ENCODE measurements at places on chromosomes 6 and 20. TPM values are rescaled to one million over a fixed set of nuclear protein-coding genes. Genes with fewer than 3 reads are reported as not detected.

The BMP5 gene
- not detected for polyA plus RNA-seq

The LAMA4 gene
- polyA plus RNA-seq = 7.8 TPM

The PRSS35 gene
- 8.2 TPM for polyA plus RNA-seq

The KHDC1L gene
- not detected for polyA plus RNA-seq

The RAMACL gene
- polyA plus RNA-seq = not detected

The SYNE1 gene
- polyA plus RNA-seq = 118 TPM

The HCK gene
- polyA plus RNA-seq = 4.0 TPM

The FAM209A gene
- not detected for polyA plus RNA-seq

The TBCC gene
- 33.1 TPM for polyA plus RNA-seq

The ADGRF1 gene
- polyA plus RNA-seq = not detected

The ANKRD66 gene
- polyA plus RNA-seq = not detected

The UQCC2 gene
- polyA plus RNA-seq = 14.7 TPM

The ANKRD6 gene
- polyA plus RNA-seq = 26.8 TPM

The EPPIN gene
- polyA plus RNA-seq = not detected

The FKBP5 gene
- 79.2 TPM for polyA plus RNA-seq

The COL11A2 gene
- 0.13 TPM for polyA plus RNA-seq

The SRF gene
- 41.4 TPM for polyA plus RNA-seq

The OR2B6 gene
- polyA plus RNA-seq = not detected

The TMEM244 gene
- not detected for polyA plus RNA-seq

The OR2H1 gene
- not detected for polyA plus RNA-seq

The STMND1 gene
- not detected for polyA plus RNA-seq

The EHMT2 gene
- 16.7 TPM for polyA plus RNA-seq

The KIFC1 gene
- polyA plus RNA-seq = not detected

The DEF6 gene
- polyA plus RNA-seq = 1.5 TPM

The ASIP gene
- polyA plus RNA-seq = not detected

The XKR7 gene
- 0.13 TPM for polyA plus RNA-seq

The SLC35F1 gene
- polyA plus RNA-seq = 1.9 TPM

The SLC35D3 gene
- polyA plus RNA-seq = not detected

The GATA5 gene
- 0.28 TPM for polyA plus RNA-seq

The SMOC2 gene
- 228 TPM for polyA plus RNA-seq

The SLC17A9 gene
- 54.5 TPM for polyA plus RNA-seq

The CDKN1A gene
- 133 TPM for polyA plus RNA-seq

All from aorta (tissue), 5 donors.